Stimulated activated CD8-positive, alpha-beta memory T cell treated with anti-CD3 and anti-CD28 coated beads, Interleukin-15, amount 100 ng/mL, for 24 hours (primary cell): ENCODE measurements at places on chromosomes 2 and 18.

- no peak for DNase-seq
Measured at GRCh38 chr2:15622614-15623480, 31.2 kb downstream of the DDX1 start.

- no peak for DNase-seq
Measured at GRCh38 chr2:8159966-8160603, 521.8 kb upstream of the ID2 start.

GRCh38 chr2:121832412-121833357 lies 77.2 kb downstream of the TSN start:
- no peak for DNase-seq

- no peak for DNase-seq
Measured at GRCh38 chr2:119247844-119248271, 24.2 kb downstream of the STEAP3 start.

- no peak for DNase-seq
Measured at GRCh38 chr18:8957731-8958130, 144.8 kb upstream of the NDUFV2 start.

DNA sequence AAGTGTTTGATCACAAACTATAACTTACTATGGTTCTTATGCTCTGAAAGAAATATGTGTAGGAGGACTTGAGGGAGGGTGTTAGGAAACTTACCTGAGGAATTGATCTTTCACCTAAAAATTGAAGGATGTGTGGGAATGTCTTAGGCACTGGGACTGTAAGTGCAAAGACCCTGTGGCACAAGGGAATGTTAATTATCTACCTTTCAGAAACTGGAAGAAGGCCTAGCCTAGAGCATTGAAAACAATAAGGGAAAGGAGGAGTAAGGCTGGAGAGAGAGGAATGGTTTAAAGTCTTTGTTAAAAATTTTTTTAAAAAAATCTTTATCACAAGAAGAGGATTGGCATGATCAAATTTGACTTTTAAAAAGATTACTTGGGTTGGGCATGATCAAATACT lies 7.9 kb downstream of the AFTPH start:
- DNase-seq: no peak
